ENCODE measurements at places on chromosomes 4 and X. TPM values are rescaled to one million over a fixed set of nuclear protein-coding genes. Genes with fewer than 3 reads are reported as not detected.
A peak's percentile ranks its signal among the peaks of the same experiment; 100 is the strongest.

MAGEB10 gene
- not detected for total RNA-seq

MAGEA1 gene
- not detected for total RNA-seq

CYLC1 gene
- total RNA-seq, result not detected

CXorf49 gene
- total RNA-seq, result 2.0 TPM

GABRB1 gene
- not detected for total RNA-seq

CYP2U1 gene
- total RNA-seq, result 3.1 TPM

GRCh38 chr4:566508-567295 lies 9.4 kb downstream of the TMEM271 start:
- DNase-seq, result no peak

DNA sequence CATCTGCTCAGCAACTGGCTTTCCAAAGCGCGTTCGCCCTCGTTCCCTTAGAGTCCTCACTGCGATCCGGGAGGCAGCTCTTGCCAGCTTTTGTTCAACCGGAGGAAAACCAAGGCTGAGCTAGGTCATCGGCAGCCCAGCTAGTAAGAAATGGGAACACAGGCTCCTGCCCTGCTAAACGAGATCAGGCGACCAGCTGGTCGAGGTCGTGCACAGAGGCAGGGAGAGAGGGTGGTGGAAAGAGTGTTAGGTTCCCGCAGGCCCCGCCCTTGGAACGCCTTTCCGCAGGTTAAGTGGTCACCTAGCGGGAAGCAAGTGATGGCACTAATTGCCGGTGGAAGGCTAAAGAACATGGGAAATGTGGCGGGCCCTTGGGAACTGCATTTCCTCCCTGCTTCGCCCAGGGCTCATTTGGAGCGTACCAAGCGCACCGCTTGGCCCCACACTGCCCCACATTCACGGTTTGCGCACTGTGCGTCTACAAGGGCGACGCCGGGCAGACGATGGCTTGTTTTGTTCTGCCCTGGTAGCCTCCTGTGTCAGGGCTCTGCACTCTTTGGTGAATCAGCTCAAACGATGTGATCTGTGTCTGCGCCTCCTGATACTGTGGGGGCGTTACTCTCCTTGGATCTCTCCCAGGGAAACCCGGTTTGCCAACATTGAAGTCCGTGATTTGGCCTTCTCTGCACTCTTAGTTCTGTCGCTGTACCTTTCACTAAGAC lies 7.2 kb upstream of the PRDM8 start:
- no peak for DNase-seq

- no peak for DNase-seq
Observed at GRCh38 chr4:41461780-41462307, 76.1 kb upstream of the LIMCH1 start.

DNA sequence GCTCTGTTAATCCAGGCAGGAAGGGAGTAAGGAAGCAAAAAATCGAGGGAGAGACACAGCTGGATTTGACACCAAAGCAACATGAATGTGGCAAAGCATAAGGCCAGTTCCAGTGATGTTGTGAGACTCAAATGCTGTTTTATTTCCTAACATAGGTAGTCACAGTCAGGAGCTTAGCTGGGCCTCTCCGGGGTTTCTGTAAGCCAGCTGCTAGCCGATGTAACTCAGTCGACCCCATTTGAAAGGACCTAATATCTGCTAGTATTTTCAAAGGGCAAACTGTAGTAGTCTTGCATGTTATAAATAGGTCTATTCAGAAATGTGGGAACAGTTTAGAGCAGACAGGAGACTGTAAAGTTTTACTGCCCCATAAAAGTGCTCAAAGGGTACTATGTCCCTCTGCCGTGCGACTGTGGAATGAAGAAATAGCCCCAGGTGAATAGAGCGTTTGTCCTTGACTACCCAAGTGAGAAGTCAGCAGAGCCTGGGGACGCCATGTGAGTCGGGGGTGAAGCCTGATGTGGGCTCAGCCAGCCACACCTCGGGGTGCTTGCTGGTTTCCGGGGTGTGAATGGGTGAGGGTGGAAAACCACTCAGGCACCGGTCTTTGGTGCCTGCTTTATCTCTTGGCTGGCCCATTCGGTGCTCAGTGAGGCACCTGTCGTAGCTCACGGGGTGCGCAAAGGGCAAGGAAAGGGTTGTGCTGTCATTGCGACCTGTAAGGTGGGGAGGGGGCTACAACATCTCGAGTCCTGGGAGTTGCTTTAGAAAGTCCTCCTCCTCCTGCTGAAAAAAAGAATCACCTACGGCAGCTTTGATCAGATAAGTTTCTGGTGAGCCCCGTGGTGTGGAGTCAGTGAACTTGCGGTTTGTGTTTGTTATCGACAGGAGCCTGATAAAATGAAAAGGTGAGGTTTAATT lies 745 bp downstream of the TRIM2 start:
- DNase-seq, result peak; percentile 37

- no peak for DNase-seq
Observed at GRCh38 chr4:159159611-159160010, 56.7 kb downstream of the RAPGEF2 start.

GRCh38 chr4:177118596-177118995 lies 191.1 kb upstream of the NEIL3 start:
- DNase-seq, result no peak

DNA sequence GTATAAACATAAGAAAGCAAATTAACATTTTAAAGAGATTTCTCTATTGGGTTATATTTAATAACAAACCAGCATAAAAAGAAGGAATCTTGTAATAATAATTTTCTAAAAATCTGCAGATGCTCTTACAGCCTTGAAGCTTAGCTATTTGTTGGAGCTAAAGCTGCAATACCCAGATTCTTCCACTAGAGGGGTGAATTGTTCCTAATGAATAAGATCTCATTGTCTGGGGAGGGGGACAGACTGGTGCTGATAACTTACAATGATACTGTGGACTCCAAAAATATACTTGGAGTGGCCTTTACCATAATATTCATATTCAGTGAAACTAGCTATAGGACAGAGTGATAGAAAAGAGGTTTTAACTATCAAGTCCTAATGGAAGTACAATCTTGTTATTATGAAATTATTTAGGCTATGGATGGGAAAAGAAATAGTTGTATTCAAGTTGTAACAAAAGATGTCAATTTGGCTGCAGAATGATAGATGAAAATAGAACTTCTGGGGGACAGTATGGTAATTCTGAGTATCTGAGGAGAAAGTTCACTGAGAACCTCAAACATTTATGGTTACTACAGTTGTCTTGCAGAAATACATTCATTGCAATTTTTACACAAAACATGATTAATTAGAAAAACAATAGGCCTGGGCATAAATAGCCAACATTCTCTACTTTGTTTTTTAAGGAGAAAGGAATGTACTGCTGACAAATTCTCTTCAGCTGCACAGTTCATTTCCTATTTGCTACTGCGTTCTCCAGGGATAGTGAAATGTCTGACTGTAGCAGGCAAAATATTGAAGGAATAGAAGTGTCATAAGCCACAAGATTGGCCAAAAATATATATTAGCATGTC lies 443.3 kb downstream of the GBA3 start:
- DNase-seq, result peak; percentile 30

- DNase-seq, result no peak
Observed at GRCh38 chr4:131367441-131367840, 1781.7 kb upstream of the PCDH10 start.

DNA sequence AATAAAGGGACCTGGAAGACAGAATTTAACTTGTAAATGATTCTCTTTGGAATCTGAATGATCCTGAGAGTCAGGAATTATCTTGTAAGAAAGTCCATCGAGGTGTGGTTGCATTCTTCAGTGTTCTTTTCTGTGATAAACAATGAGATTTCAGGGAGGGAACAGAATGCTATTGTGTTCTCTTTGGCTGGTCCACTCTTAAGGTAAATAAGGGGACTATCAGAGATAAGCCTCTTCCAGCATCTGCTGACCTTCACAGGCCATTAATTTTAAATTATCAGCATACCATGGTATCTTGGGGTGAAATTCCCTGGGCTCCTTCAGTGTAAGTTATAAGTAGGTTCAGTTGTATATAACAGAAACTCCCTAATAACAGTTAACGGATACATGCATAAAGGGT lies 107.1 kb upstream of the ARHGAP24 start:
- no peak for DNase-seq

- no peak for DNase-seq
Observed at GRCh38 chrX:8813036-8813435, 11.9 kb upstream of the FAM9A start.

DNA sequence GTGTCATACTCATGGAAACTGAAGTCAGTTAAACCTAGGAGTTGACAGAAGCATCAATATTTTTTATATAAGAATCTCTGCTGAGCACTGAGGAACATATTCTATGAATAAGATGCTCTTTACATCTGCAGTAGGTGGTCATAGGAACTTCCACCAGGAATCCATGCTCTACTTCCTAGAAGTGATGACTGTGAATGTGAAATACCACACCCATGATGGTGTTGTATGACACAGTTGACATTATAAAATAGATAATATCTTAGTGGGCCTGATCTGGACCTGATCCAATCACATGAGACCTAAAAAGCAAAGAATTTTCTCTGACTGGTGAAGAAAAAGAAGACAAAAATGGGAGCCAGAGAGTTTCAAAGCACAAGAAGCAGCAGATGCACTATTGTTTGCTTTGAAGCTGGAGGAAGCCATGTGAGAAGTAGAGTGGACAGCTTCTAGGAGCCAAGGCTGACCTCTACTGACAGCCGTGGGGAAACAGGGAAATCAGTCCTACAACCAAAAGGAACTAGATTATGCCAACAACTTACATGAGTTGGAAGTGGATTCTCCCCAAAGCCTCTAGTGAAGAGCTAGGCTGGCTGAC lies 68.6 kb upstream of the HS3ST1 start:
- DNase-seq, result peak; percentile 42

DNA sequence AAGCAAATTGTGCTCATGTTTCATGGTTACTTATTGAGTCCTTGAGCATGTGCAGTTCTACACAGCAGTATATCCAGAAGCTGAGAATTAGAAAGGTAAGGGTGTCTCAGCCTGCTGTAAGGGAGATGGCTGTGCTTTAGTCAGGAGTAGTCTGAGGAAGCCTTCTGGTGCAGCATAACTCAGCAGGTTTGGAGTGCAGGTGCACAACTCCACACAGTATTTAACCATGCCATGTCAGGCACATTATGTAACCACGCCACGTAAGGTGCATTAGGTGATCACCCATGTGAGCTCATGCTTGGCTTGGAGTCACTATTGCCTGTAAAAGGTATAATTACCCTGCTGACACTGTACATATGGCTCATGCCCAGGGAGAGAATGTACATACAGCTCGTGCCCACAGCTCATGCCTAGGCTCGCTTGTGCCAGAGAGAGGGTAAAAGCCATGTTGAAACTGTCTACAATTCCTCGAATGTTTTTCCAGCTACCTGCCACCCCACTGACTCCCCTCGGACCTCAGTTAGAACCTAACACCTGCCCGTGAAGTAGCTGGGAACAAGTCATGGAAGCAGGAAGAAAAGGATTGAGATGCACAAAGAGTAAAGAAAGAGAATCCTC lies 37.8 kb downstream of the UCHL1 start:
- DNase-seq, result no peak

- DNase-seq, result no peak
Observed at GRCh38 chrX:5774446-5774845, 454.2 kb downstream of the NLGN4X start.

DNA sequence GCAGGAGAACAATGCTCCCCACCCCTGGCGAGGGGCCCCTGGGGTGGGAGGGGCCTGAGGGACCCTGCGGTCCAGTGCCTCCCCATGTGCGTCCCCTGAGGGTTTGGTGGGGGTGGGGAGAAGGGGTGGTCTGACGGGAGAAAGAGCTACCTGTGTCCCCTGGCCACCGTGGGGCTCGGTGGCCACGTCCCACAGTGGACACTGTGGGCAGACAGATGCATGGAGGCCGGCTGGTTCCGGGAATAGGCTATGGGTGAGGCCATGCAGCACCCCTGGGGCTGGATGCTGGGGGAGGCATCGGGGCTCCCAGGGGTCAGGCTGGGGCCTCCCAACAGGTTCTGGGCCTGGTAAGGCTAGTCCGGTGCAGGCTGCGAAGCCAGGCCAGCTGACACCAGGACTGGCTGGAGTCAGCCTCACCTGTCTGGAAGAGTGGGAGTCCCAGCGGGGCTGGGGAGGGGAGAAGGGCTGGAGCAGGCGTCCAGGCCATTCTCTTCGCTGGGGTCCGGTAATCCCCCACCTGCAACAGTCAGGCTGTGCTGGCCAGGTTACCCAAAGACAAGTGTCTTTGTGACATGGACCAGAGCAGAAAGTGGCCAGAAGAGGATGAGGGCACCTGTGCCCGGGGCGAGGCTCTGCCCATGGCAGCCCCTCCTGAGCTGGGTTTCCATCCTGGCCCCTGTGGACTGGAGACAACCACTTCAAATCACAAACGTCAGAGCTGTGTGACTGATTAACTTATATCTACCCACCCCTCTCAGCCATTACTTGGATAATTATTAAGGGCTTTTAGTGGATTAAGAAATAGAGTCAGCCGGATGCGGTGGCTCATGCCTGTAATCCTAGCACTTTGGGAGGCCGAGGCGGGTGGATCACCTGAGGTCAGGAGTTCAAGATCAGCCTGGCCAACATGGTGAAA lies 1.4 kb upstream of the FAM53A start:
- peak; percentile 16 for DNase-seq

DNA sequence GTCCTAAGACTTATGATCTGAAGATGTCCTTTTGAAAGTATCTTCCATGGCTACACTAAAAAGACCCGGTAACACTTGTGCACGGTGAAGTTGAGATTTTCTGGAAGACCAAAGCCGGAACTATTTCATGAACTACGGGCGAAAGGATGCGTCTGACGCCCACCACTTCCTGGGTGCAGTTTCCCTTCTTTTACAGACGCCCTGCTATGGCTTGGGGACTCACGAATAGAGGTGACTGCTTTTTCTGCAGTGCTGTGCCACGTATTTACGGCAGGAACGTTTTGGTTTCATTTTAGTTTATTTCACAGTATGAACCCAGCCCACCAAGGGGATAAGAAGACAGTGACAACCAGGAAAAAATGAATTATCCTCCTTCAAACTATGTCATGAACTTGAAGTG lies 180.4 kb downstream of the AFAP1 start:
- DNase-seq, result no peak

DNA sequence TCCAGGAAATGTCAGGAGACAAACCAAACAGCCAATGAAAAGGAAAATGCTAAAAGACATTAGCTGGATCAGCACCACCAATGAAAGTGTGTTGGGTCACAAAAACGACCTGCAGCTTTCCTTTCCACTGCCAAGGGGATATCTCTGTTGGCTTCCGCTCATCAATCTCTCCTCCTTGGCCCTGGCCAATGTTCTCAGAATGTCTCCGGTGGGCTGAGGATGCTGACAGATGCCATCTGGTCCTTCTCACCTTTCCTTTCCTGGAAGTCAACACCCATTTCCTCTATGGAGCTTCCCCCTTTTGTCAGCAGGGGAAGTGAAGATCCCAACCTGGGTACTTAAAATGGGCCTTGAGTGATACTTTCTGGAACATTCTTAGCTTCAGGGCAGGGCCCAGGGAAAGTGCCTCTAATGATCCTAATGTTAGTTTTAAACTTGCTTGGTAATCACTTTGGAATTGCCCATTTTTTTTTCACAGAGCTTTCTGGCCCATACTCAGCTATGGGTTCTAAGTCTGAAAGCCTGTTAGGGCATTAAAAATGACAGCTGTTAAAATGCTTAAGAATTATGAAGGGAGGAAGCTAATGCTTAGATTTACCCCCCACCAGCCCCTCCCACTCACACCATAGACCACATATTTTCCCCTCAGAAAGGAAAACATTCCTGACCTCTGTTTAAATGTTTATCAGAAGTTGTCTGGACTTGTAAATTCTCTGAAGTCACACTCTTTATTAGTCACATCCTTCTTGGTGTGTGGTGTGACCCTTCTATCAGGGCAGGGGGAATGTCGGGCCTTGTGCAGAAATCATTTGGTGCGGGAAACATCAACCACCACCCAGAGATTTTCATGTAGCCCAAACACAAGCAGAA lies 29.2 kb downstream of the IGFBP7 start:
- DNase-seq, result peak; percentile 26
